ENCODE measurements at places on chromosomes 5 and 9. TPM values are rescaled to one million over a fixed set of nuclear protein-coding genes. Genes with fewer than 3 reads are reported as not detected.

The SMIM15 gene
- 110 TPM for total RNA-seq

The TICAM2 gene
- total RNA-seq, result 0.38 TPM

The FSD1L gene
- 2.4 TPM for total RNA-seq

The CATSPER3 gene
- total RNA-seq, result under 0.01 TPM

The RGS7BP gene
- total RNA-seq, result not detected

The HACD4 gene
- total RNA-seq, result 2.4 TPM

The SCGB3A2 gene
- not detected for total RNA-seq

The CXCL14 gene
- total RNA-seq, result 0.26 TPM

The SLC34A1 gene
- not detected for total RNA-seq

The EMB gene
- 40.8 TPM for total RNA-seq

The OR2S2 gene
- not detected for total RNA-seq

The C1QTNF2 gene
- not detected for total RNA-seq

The ARSK gene
- 9.0 TPM for total RNA-seq

The GCNT4 gene
- total RNA-seq, result 2.9 TPM

The ENC1 gene
- total RNA-seq, result 3.5 TPM

The TMEM167A gene
- 51.1 TPM for total RNA-seq

The ADAMTS16 gene
- total RNA-seq, result not detected

The PCDHGA4 gene
- 0.53 TPM for total RNA-seq

The GMCL2 gene
- total RNA-seq, result not detected

The MLANA gene
- not detected for total RNA-seq

The DPP7 gene
- total RNA-seq, result 45.1 TPM

The GDF9 gene
- total RNA-seq, result under 0.01 TPM

The HTR1A gene
- total RNA-seq, result not detected

The ARSI gene
- total RNA-seq, result 5.8 TPM

The NR5A1 gene
- not detected for total RNA-seq

The DDX4 gene
- under 0.01 TPM for total RNA-seq

The SPINK1 gene
- total RNA-seq, result 1.1 TPM

The BNC2 gene
- total RNA-seq, result under 0.01 TPM

The ACTL7B gene
- total RNA-seq, result not detected

The OR1Q1 gene
- total RNA-seq, result not detected

The COL23A1 gene
- total RNA-seq, result 0.13 TPM

The GADD45G gene
- 1.0 TPM for total RNA-seq

The SAXO1 gene
- total RNA-seq, result not detected

The PPP6C gene
- 9.0 TPM for total RNA-seq

The TPRN gene
- total RNA-seq, result 4.5 TPM

The KIAA1191 gene
- total RNA-seq, result 54.2 TPM

The SUSD1 gene
- 6.9 TPM for total RNA-seq

The ACSL6 gene
- 0.13 TPM for total RNA-seq

The CCNO gene
- 1.8 TPM for total RNA-seq

The CETN3 gene
- 15.7 TPM for total RNA-seq

The LECT2 gene
- not detected for total RNA-seq

The SLC6A18 gene
- not detected for total RNA-seq

The LCN12 gene
- not detected for total RNA-seq

The ACTBL2 gene
- under 0.01 TPM for total RNA-seq

The ARHGEF37 gene
- total RNA-seq, result 29.1 TPM

The EGR1 gene
- total RNA-seq, result 6.1 TPM

The OMD gene
- total RNA-seq, result not detected

All from bronchial epithelial cell (primary cell).